ENCODE measurements at places on chromosomes 3 and 15.

GRCh38 chr3:197549261-197549885 is 6.4 kb downstream of the BDH1 start:
- DNase-seq: no peak

DNA sequence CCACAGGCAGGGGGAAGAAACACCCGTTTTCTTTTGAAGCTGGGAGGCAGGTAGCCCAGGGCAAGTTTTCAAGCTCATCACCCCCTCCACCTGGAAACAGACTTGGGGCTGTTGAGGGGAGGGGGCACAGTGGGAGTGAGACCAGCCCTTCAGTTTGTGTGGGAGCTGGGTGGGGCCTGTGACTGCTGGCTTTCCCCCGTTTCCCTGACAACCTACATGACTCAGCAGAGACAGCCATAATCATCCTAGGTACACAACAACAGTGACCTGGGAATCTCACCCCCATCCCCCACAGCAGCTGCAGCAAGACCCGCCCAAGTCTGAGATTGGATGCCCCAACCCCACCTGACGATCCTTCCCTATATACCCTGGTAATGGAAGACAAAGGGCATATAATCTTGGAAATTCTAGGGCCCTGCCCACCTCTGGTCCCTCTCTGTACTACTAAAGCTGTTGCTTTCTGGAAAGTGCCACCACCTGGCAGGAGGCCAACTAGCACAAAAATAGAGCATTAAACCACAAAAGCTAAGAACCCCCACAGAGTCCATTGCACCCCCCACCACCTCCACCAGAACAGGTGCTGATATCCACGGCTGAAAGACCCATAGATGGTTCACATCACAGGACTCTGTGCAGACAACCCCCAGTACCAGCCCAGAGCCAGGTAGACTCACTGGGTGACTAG is 422.2 kb upstream of the SGO1 start:
- DNase-seq: no peak

GRCh38 chr3:132486099-132486498 is 68.8 kb downstream of the DNAJC13 start:
- DNase-seq: peak; percentile 17

DNA sequence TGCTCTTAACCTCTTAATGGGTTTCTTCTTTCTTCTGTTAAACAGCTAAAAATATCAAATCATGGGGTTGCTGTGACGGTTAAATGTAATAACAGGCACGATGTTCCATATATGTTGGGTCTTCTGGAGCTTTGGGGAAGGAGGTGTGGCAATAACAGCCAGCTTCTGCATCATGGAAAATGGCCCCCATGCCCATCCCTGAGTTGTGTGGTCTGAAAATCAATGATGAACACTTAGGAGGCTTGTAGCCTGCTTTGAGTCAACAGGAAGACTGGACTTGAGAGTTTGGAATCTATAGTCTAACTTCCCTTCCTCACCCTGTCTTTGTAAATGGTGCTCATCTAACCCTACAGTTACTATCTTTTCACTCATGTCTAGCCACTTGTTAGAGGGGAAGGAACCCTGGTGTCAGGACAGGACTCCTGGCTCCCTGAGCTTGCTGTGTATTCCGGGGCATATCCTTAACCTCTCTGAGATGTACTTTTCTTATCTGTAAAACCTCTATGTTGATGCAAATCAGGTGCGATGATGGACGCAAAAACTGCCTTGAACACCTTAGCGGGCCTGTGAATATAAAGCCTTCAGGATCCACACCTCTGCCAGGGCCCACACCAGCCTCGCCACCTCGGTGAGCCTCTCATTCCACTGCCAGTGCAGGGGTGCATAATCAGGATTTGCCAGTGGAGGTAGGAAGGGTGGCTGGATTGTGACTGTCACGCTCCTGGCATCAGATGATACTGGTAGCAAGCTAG is 27.5 kb downstream of the SMAD3 start:
- DNase-seq: no peak

- no peak for DNase-seq
Observed at GRCh38 chr3:162094301-162094700, 597.7 kb downstream of the OTOL1 start.

DNA sequence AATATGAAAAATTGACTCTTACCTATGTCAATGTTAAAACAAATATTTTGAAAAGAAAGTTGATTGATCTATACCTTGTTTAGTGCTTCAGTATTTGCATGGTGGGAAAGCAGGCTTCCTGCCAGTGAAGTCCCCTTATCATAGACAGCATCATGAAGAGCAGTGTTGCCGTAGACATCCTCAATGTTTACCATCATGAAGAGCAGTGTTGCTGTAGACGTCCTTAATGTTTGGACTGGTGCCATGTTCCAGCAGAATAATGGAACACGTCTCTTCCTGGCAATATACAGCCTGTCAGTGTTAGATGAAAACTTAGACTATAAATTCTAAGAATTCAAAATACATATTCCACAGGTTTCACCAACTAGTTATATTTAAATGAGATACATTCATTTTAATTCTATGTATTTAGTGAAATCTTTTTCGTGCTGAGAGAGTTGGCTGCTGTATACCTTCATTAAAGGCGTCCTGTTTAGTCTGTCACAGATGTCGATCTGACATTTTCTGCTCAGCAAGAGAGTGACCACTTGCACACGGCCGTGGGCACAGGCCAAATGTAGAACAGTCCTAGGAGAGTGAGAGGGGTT is 116.8 kb downstream of the LMLN start:
- no peak for DNase-seq

GRCh38 chr3:112124907-112125607 is 8.0 kb downstream of the GCSAM start:
- no peak for DNase-seq

- no peak for DNase-seq
Observed at GRCh38 chr3:144384241-144384979, 412.8 kb downstream of the DIPK2A start.

- peak; percentile 68 for DNase-seq
Observed at GRCh38 chr3:158725348-158726011, 6.8 kb downstream of the RARRES1 start.

DNA sequence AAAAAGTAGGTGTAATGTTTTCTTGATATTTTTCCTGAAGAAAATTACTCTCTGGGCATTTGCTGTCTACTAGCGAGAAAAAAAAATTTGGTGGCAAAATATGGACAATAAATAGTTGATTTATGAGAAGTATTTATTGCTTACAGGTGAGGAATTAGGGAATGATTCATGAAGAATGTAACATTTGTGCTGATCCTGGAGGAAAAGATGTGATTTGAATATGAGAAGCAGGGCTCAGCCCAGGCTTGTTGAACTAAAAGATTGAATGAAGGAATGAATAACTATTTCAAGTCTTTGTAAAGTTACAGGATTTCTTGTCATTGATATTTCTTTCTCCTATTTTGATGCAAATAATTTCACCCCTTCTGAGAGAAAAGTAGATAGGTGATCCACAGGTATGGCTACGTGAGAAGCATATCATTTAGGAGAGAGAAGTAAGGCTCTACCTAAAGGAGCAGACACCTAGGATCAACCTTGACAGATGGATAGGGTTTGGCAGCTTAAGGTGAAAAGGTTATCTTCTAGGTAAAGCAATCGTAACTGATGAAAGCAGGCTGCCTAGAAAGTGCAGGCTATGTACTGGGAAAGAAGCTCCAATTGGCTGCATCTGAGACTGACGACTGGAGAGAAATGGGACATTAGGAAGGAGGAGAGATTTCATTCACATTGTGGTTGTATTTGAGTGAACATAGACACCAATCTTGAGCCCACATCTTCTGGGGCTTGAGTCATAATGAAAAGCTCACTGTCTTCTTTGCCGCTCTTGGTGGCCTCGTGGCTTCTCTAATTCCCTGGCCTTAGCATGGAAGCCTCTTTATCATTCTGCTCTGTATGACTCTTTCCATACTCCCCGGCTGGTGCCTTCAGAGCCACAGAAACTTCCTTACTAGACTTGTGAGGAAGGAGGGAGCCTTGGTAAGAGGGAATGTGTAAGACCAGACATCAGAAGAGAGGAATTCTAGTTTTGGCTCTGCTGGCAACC is 106.5 kb downstream of the P3H2 start:
- DNase-seq: no peak

DNA sequence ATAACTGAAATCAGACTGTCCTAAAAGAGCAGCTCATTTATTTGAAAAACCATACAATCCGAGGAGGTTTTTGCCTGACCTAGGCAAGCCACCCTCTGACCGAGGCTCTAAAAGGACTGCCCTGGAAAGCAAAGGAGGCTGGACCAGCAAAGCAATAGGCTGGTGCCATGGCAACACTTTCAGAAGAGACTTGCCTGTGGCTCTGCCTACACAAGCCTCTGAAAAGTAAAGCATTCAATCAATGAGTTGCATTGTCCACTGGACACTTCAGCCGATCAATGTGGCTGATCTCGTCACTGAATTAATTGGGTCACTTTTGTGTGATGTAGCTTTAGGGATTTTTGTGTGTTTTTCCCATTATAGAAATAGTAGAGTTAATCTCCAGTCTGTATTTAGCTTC is 99.1 kb upstream of the SEMA6D start:
- no peak for DNase-seq

DNA sequence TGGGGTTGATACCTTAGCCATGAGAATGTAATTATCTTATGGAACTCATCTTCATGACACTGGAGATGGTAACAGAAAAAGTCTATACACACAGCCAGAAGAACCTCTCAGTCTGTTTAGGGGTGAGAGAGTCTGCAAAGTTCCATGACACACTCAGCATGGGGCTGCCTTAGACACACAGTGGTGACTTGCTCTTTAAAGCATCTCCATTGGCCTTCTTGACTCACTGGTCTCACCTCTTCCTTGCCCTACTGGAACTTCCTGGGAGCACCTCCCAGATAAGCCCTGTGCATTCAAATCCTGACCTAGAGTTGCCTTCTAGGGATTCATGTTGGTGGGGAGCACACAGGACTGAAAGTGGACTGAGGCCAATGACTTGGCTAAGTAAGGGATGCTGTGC is 9.3 kb downstream of the MAGI1 start:
- no peak for DNase-seq

DNA sequence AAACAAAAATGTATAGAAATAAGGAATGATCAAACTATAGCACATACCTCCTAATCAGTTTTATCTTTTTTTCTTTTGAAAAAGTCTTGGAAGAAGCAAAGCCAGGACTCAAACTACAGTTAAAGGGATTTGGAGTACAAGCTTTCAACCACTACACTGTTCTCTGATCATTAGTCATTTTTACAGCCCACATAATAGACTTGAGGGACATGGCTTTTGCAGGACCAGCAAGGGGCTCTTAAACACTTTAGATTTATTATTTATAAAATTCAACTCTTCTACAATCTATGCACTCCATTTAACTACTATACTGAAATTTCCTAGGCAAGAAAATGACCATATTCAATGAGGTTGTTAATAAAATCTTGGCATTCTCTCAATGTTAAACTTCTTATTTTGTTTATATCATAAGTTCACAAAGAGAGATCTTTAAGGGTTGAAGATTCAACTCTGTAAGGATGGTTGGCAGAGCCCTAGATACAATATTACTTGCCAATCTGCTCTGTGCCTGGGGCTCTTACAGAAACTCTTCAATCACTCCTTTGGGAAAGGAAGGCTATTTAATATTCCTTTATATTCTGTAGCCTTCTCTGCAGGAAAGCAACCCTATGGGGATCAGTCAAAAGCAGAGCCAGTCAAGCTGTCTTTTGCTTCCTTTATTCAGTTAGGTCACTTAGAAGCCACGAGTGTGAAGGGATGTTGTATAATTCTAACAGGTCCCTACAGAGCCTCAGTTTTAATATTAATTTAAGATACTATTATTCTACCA is 557.7 kb upstream of the SGO1 start:
- no peak for DNase-seq

DNA sequence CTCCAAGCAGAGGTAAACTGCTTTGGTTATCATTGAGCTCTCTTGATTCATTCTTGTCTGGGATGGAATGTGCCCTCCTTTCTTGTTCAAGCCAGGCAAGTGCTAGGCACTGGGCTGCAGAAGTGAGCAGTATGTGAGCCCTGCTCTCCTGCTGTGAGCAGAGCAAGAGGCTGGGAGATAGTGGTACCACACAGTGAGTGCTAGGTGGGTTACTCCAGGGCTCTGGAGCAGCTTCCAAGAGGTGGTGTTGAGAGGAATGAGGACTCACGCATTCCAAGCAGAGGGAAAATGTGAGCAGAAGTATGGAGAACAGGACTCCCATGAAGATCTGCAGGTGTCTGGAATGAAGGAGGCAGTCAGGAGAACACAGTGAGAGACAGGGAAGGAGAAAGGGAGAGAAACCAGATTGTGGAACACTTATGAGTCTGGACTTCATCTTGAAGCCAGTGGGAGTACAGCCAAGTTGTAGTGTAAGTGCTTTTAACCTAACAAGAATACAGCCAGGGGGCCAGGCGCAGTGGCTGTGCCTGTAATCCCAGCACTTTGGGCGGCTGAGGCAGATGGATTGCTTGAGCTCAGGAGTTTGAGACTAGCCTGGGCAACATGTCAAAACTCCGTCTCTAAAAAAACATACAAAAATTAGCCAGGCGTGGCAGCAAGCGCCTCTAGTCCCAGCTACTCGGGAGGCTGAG is 199.9 kb upstream of the CTDSPL start:
- no peak for DNase-seq

- DNase-seq: no peak
Observed at GRCh38 chr3:4816306-4816705, 162.9 kb upstream of the BHLHE40 start.

DNA sequence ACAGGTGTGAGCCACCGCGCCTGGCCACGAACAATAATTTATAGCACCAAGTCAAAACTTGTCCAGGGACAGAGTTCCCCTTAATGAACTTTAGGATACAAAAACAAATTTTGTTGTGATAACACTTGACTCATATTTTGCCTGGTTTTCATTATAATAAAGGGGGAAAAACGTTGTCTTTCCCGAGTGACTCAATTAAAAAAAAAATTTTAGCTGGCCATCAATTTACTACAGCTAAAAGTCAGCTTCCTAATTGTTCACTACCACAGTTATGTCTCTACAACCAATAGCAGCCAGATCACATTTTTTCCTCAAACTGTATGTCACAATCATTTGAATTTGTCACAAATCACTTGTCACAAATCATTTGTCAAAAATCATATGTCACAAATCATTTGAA is 116.0 kb downstream of the P3H2 start:
- no peak for DNase-seq

DNA sequence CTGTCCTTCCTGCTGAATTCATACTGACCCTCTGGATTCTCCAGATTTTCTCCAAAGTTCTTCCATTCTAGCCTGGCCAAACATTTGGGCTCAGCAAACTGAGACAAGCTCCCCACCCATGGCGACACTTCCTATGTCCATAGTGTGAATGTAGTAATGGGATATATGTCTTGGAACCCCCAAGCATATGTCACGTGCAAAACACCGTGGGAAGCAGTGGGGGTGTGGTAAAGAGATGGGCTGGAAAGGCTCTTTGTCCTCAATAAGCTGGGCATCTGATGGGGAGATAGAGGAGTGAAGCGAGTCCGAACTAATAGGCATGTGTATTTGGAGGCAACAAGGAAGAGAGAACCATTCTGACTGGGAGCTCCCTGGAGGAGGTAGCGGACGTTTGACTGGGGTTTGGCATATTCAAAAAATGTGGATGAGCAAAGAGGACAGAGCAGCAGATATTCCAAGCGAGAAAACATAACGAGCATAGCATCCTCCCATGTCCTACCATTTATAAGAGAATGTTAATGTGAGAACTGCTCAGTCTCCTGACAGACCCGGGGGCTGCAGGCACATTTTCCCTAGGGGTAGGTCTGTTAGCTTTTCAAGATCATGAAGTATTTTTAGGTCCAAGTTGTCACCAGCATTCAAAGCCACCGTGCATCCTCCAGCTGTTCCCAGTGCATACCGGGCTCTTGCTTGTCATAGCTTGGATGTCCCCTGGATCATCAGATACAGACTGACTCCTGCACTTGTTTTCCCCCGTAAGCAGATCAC is 25.6 kb downstream of the TPM1 start:
- DNase-seq: no peak

Measured in suppressor macrophage treated with lipopolysaccharide for 4 hours (primary cell).